Stimulated activated naive CD4-positive, alpha-beta T cell treated with Interleukin-2 at 50 U/mL for 16 hours (primary cell): ENCODE measurements at places on chromosomes 11 and 22.

DNA sequence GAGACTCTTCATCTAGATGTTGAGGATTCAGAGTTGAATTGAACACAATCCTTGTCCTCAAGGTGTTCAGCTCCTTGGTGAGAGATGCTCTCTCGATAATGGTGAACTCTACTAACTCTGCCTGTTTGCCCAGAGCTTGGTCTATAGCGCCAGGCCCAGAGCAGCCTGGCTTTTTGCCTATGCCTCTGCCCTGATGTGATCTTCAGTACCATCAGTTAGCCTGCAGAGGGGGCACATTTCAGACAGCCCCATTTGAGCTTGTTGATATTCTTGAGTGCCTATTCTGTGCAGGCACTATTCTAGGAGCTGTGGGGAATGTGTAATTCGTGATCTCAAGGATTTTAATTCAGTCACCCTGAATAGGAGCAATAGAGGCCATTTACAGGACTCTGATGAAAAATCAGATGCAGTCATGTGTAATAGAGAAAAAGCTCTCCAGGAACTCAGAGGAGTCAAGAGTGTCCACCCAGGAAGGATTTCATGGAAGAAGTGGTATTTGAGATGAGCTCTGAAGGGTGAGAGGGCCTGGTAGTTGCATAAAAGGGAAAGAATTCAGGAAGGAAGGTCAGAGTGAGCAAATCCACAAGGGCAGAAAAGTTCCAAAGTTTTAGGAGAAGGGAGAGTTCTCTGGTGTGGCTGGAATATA lies 19.3 kb downstream of the GTPBP1 start:
- no peak for DNase-seq

DNA sequence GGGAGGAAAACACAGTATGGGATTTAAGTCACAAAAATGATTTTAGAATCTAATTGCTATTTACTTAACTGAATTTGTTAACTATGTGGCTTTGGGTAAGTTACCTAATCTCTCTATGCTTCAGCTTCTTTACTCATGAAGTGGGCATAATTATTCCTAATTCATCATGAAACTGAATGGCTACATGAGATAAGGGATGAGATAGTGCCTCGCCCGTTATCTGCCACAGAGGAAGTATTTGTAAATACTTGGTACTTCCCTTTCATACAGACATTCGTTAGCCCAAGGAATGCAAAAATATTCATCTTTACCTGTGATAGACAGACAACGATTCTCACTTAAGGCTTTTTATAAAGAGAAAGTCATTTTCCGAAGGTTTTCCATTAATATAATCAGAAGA lies 221.2 kb upstream of the BLID start:
- DNase-seq, result no peak

DNA sequence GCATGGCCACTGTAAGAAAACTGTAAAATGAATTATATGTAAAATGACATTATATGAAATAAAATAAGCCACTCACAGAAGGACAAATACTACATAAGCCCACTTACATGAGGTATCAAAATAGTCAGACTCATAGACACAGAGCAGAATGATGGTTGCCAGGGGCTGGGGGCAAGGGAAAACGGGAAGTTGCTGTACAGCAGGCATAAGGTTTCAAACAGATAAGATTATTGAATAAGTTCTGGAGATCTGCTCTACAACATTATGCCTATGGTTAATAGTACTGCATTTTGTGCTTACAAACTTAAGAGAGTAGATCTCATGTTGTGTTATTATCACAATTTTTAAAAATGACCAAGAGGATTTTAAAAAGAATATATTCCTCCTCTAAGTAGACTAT lies 32.7 kb upstream of the HEPHL1 start:
- DNase-seq, result no peak

- DNase-seq, result no peak
Observed at GRCh38 chr11:67500831-67501715, 4.1 kb downstream of the PITPNM1 start.

DNA sequence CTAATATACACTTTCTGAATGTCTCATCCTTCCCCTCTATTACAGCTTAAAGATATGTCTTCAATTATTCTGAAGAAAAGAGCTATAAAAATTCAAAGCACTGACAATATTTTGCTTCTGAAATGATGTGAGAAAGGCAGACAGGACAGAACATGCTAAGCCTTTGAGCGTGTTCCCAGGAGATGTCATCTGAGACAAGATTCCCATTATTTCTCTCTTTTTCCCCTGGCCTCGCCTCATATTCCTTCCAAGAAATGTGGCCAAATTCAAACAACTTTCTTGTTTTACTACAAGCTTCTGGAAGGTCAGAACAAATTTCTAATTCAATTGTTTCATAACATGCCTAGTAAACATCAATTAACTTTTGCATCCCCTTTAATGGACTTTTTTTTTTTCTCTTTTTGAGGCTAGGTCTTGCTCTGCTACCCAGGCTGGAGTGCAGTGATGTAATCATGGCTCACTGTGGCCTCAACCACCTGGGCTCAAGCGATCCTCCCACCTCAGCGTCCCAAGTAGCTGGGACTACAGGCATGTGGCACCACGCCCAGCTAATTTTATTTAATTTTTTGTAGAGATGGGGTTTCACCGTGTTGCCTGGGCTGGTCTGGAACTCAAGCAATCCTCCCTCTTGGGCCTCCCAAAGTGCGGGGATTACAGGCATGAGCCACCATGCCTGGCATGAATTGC lies 37.1 kb upstream of the NFRKB start:
- no peak for DNase-seq

DNA sequence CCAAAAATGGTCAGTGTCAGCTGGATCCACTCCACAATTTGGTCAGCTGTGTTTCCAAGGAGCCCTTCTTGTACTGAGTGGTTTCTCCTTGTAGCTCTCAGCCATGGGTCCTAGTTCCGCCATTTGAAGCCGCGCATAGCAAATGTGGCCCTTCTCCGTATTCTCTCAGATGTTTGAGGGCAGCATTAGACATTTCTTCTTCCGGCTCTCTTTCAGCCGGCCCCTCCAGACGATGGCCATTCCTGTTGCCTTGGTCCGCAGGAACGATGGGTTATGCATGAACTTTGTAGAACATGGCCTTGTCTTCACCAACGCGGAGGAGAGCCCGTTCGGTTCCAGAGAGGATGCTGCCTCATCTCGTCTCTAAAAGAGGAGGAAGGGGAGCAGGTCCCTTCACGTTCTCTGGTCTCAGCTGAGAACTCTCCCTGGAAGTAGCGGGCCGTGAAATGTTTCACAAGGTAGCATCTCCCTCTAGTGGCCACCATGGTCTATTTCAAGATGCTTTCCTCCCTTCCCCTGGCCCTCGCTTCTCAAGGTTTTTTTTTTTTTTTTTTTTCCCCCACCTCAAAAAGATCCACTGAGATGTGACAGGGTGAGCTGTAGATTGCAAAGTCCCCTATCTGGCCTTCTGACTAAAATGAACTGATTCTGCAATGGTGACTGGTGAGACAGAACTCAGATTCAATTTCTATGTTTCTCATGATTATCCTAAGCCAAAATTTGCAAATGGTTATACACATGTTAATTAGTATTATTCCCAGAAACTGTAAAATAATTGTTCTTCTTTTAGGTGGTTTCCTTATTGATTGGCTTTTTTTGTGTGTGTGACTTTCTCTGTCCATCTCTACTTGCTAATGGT lies 19.8 kb upstream of the PLET1 start:
- peak; percentile 64 for DNase-seq
